ENCODE measurements at places on chromosomes 2 and 18.

DNA sequence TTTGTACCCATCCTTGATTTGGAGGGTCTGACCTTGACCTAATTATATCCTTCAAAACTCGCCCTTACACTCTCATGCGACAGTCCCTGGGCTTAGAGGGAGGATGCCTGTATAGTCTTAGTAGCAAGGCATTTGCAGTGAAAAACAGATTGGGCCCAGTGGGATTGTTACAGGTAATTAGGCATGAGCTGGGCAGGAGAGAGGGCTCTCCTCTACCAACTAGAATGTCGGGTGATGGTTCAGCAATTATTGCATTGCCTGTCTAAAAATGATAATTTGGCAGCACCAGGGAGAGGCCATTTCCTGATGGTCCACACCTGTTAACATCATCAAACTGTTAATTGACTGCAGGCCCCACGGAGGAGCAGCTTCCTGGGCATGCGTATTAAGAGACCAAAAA lies 32.4 kb downstream of the COMMD1 start:
- DNase-seq = no peak

GRCh38 chr2:54310961-54311360 lies 54.9 kb upstream of the TSPYL6 start:
- DNase-seq = no peak

DNA sequence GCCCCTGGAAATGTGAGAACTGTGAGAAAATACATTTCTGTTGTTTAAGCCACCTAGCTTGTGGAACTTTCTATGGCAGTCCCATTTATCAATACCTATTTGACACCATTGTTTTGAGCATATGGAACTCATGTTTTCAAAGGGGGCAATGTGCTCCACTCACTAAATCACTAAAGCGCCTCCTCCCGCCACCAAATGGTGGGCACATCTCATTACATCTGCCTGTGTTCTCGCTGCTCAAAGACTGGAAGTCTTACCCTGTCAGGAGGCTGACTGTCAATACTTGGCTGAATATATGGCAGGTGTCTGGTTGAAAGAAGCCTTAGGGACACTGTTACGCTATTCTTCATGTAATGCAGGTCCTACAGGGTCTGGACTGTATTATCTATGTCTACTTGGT lies 767.7 kb downstream of the TSN start:
- no peak for DNase-seq

GRCh38 chr2:228303960-228304359 lies 122.5 kb upstream of the SPHKAP start:
- no peak for DNase-seq

- DNase-seq = no peak
These were observed 136.2 kb downstream of the NFATC1 start for GRCh38 chr18:79531926-79532312.

- no peak for DNase-seq
These were observed 319.9 kb upstream of the HS6ST1 start for GRCh38 chr2:128638341-128639119.

DNA sequence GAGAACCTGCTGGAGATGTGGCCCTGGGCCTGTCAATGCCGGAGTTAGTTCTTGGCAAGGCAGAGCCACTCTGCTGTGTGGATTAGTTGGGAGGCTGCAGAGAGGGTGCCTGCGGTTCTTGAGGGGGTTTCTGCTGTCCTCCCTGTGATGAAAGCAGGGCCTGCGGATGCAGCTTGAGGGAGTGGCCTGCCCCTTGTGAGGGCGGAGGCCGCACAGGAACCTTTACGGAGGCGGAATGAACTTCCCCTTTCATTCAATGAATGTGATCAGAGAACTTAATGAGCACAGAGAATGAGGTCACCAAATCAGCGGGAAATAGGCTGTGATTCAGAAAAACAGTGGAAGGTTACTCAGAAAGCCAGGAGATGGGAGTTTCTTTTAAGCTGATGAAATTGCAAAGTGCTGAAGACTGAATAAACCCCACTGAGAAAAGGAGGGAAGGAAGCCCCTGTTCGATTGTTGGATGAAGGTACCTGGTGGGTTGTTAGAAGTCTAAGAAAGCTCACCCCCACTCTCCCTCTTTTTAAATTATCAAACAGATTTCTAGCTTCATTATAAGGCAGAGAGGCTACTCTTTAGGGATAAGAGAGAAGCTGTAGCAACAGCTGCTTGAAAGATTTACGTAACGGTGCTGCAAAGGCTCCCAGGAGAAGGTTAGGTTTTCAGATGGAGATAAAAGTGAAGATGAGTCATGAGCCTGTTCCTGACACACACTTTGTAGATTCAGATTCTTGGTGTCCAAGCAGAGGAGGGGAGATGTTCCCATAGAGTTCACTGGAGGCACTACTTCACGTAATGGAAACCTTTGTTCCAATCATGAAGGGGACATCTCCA lies 47.4 kb downstream of the VWA3B start:
- no peak for DNase-seq

DNA sequence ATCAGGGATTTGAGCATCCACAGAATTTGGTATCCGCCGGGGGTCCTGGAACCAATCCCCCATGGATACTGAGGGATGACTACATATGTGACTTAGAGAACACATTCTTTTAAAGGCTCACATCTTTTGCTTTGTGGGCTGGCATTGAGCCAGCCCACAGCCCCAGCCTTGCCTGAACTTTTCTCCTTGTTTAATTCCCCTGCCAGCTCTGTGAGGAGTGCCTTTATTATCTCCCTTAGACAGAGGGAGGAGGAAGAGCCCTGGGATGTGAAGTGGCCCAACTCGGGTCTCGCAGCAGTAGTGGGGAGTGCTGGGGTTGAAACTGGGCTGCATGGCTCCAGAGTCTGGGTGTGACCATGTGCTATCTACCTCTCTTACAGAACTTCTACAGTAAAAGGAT lies 7.6 kb downstream of the TTC39C start:
- DNase-seq = no peak

GRCh38 chr2:218397463-218397819 lies 2.2 kb upstream of the CTDSP1 start:
- no peak for DNase-seq

- no peak for DNase-seq
These were observed 21.3 kb upstream of the MAPRE2 start for GRCh38 chr18:35019933-35020332.

GRCh38 chr2:222945887-222946286 lies 85.1 kb downstream of the ACSL3 start:
- DNase-seq = no peak

GRCh38 chr2:174874085-174874484 lies 109.8 kb upstream of the CHRNA1 start:
- DNase-seq = no peak

DNA sequence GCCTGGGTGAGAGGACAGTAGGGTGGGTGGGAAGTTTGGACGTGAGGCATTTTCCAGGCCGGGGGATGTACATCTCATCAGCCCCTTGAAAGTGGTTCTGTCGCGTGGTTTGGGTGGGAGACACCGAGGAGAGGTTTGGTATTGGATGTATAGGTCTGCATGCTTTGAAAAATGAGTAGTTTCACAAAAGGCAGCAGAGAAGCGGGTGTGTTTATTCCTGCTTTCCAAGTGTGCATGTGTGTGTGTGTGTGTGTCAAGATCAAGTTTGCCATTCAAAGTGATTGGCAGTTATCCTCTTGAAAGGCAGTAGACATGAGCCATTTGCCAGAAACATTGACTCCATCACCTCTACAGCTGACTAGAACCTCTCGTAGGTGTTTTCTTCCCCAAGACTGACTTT lies 423.1 kb upstream of the POU3F3 start:
- DNase-seq = no peak

DNA sequence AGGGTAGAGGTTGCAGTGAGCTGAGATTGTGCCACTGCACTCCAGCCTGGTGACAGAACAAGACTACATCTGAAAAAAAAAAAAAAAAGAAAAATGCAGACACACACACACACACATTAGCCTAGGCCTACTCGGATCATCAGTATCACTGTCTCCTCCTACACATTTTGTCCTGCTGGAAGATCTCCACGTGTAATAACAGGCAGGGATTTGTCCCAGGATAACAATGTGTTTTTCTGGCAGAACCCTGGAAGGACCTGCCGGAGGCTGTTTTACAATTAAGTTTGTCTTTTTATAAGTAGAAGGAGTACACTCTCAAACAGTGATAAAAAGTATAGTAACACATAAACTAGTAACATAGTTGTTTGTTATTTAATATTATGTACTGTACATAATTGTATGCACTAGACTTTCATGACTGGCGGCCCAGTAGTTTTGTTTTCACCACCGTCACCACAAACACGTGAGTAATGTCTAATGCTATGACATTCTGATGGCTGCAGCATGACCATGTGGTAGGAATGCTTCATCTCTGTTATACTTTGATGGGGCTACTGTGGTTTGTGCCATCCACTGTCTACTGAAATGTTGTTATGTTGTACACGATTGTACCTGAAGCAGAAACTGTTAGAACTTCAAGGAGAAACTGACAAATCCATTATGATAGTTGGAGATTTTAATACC lies 130.6 kb downstream of the ATP9B start:
- DNase-seq = no peak

GRCh38 chr18:33594799-33595198 lies 16.8 kb downstream of the ASXL3 start:
- DNase-seq = no peak

DNA sequence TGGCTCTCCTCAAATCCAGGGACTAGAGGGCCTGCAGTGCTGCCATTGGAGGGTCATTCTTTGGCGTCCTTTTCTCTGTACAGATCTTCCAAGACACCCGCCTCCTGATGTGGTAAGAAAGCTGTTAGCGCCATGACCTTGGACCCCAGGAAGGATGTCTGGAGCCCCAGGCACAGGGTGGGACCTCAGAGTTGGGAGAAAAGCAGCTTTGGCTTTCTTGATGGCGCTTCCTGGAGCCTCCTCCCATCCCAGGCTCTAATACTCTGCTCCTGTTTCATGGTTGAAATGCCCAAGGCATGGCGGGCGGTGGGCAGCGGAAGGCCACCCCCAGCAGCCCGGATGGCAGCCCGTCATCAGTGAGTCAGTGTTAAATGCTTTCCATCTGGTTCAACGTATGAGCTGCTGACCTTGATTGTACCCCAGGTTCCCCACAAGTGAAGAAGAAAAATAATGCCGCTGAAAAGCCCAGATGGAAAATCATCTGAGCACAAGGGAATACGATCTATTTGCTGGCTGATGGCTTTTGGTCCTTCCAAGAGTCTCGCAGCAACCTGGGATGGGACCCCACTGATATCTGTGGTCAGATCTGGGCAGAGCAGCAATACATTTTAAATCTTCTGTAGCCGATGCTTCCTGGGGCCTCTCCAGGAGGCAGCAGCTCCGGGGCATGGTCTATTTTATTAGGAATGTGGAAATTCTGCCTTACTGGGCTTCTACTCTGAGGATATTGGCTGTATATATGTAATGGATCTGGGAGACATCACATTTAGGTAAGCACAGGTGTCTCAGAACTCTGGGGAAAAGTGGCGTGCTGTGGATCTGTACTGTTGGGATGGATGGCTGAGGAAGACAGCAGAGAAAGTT lies 15.1 kb downstream of the ACKR3 start:
- DNase-seq = no peak

DNA sequence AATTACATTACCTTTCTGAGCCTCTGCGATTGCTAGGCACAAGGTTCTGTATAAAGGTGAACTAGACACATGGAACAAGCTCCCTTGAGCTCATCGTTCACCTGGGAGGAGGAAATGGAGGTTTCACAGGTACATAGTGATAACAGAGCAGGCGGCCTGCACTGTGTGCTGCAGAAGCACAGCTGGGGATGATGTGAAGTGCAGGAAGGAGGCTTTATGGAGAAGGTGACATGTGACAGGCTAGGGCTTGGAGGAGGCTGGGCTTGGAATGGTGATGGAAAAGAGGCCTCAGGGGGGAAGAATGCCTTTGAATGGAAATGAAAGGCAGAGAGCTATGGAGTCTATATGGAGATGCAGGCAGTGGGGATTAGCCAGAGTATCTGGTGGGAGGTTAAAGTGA lies 22.9 kb downstream of the MARCHF4 start:
- DNase-seq = no peak

- DNase-seq = no peak
These were observed 360.8 kb upstream of the SPHKAP start for GRCh38 chr2:228542277-228542676.

DNA sequence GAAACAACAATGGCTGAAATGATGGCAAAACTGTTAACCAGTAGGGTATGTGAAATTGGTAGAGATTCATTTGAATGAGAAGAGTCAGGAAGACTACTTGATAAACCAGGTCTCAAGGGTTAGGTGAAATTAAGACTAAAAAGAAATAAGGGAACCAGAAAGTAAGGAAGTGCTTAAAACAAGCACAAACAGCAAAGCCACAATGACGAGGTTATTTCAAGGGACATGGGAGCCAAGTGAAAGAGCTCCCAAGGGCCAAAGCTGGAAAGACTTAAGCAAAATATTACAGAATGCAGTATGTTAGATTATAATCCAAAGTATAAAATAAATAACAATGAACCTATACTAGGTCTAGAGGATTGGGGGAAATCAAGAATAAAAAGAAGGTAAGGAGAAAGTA lies 19.3 kb upstream of the CD302 start:
- no peak for DNase-seq

DNA sequence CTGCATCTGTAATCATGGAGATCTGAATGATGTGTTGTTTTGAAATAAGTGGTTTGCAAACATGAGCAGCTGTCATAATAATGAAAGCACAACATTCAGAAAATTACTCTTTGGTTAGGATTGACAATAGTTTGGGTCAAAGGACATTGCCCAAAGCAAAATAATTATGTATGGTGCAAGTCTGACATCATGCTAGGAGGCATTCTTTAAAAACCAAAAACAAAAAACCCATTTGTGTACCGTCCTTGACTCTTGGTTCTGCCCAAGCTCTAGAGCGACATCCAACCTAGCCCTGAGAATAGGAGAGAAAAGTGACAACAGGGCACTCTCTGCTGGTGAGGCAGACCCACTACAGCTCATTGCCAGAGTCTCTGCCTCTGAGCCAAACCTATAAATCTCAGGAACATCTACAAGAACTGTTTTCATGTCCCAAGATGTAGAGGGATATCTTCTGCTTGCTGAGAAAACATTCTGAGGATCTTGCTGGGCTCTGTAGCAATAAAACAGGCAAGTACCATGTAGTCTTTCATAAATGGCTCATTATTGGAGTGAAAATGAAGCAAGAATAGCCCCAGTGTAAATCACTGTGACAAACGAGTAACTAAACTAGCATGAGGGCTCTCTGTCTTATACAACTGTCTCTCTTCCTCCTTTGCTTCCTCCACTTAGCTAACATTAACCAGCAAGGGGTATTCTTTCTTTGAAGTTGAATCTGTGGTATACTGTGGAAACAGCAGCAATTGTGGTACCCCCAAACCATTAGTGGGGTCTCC lies 266.8 kb upstream of the CXCR4 start:
- no peak for DNase-seq

DNA sequence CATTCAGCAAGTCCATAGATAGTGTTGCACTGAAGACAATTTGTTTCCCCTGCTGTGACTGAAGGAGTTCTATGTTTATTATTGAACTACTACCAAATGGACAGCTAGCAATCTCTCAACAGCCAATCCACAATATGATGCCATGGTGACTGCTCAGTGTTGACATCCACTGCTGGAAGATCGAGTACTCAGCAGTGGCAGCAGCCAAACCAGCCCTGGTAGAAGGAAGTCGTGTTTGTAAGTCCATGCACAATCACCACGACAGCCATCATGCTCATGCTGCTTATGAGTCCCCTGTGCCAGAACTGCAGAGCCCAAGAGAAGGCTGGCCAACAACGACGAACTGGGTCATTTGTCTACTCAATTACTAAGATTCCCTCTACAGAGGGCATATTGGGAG lies 66.4 kb downstream of the OSR1 start:
- no peak for DNase-seq
